ENCODE measurements at places on chromosomes 4 and X.

DNA sequence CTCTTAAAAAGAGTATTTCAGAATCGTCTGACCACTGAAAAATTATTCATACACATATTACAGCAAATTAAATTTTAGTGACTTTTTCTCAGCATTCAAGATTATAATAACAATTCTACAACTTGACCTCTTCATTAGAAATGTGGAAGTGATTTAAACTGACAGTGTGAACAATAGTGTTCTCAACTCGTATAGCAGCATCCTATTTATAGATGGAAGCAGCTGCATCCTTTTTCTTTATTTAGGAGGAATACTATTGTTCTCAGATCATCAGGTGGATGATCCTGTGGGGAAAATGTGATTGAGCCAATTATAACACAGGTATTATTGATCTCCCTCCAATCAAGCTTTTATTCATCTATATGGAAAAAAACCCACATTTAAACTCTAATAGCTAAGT lies 56.7 kb downstream of the RAPGEF2 start:
- DNase-seq: no peak

DNA sequence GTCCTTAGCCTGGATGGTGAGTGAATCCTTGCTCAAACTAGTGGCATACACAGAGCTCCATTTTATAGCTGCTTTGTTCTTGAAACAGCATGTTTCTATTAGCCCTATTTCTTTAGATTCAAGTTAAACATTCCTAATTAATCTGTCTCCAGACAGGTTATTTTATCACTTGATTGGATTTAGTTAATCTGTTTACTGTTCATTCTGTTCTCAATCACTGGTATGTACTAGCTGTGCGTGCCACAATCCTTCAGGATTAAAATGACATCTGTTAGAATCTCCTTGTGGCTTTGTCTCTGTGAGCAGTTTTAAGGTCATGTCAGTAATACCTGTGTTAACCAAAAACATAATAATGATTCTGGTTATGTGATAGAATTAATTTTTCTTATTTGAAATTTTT lies 36.5 kb downstream of the PTPN13 start:
- no peak for DNase-seq

DNA sequence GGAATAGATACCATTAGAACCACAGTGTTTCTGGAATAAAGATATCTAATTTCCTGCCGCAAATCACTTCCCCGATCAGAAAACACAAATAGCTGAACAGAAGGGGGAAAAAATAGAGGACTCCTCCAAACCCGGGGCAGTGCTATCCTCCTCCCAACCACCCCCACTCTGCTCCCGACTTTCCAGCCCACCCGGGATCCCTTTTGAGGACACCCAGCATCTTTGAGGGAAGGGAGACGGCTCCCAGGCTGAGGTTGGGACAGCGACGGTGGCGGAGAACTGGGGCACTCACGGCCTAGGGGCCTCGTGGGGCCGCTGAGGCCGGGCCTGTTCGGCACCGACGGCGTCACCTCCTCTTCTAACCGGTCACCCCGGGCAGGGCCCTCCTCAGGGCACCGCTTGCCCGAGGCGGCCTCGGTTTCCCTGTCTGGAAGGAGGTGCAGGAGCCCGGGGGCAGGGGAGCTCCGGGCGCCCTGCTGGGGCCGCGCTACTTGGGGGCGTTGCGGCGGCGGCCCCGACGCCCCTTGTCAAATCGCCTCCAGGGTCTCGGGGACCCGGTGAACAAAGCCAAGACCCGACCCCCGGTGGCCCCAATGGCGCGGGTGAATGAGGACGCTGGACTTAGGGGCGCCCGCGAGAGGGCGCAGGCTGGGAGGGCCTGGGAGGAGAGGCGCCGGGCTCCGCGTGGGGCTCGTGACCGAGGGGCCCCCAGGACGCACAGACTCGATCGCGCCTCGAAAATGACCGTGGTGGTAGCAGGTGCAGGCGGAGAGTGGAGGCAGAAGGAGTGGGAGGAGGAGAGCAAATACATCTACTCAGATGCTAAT lies 6.9 kb upstream of the ARX start:
- no peak for DNase-seq

GRCh38 chrX:132331000-132331399 lies 111.8 kb upstream of the RAP2C start:
- no peak for DNase-seq

- no peak for DNase-seq
These were observed 50.2 kb upstream of the PGRMC2 start for GRCh38 chr4:128337863-128338262.

DNA sequence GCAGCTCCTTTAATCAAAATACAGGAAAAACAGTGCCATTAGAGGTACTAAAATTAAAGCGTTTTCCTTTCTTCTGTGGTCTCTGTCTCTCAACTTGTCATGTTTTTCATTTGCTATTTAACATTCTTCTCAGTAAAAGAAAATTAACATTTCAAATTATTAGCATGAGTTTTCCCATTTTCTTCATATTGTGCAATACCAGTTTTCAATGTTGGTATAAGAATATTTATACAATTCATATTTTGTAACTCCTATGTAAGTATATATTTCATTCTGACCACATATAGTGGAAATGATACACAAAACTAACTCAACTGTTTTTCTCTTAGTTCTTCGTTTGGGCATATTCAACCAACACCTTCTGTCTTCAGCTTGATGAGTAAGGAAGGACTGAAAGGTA lies 308.3 kb downstream of the HS3ST1 start:
- DNase-seq: no peak

GRCh38 chr4:5511791-5512190 lies 196.6 kb downstream of the EVC2 start:
- no peak for DNase-seq

DNA sequence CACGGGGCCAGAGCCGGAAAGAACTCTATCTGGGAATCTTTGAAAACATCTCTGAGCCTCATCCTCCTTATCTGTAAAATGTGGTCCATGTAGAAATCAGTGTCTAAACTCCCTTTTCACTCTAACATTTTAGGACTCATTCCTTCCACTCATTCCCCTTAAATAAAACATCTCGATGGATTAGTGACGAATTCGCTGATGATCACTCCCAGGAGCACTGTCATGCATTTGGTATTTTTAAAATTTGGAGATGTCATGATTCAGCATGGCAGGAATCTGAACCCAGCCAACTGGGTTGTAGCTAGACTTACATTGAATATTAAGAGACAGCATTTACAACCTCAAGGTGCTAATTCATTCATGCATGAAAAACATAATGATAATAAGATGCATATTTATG lies 88.1 kb downstream of the SPANXN3 start:
- DNase-seq: no peak

- DNase-seq: no peak
These were observed at the start of gene GDI1 for GRCh38 chrX:154436983-154437752. GDI1 (plus strand) TSS chrX:154437154; CDS start chrX:154437255, 101 bp downstream.

DNA sequence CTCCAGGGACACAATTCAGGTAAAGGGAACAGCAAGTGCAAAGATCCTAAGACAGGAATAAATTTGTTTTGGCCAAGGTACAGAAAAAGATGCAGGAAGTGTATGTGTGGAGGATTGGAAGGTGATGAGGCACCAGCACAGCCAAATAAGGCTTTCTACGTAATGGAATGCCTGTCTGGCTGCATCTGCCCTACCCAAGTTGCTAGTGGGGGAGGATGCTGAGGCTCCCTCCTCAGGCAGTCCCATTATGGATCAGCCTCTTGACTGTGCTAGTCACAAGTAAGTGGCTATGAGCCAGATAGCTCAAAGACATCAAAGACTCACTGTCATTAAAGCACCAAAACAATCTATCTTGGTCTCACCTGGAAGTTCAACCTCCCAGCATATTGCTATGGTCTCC lies 300.9 kb upstream of the FAT4 start:
- DNase-seq: no peak

DNA sequence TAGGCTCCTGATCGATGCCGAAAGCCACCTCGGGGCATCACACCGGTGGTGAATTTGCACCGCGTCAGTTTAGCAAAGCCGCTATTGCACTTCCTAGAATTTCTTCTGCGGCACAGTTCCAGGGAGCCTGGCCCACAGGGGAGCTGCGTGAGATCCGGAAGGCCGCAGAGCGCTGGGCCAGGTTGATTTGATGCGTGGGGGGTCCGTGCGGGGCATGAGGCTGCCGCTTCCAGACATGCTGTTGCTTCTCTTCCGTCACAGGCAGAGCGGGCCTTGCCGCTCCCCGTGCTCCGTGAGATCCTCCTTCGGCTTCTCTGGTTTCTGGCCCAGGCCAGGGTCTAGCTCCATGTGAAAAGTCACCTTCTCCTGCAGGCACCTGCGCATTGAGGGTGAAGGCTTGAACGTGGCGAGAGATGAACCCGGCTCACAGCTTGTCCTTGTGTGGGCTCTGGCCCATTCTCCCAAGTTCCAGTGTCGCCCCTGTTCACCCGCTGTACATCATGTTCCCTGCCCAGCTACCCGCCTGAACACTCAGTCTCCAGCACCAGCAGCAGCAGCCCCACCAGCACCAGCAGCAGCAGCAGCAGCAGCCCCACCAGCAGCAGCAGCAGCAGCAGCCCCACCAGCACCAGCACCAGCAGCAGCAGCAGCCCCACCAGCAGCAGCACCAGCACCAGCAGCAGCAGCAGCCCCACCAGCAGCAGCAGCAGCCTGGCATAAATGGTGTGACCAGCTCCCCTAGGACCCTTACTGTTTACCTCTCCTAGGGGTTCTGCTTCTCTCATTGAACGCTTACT lies 131.2 kb downstream of the TRIML1 start:
- DNase-seq: no peak

DNA sequence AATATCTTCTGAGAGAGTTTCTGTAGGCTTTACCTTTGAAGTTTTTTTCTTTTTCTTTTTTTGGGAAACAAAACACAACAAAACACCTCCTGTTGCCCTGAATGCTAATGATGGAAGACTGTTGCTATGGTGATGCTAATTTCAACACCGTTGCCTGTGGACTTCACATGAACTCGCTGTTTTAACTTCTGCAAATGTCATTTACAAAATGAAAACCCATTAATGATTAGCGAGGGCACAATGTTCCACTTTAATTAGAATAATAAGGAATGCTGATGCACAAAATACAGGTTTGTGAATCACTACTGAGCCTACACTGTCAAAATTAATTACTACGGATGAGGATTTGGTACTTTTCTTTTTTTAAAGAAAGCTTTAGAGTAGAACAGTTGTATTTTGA lies 227.1 kb upstream of the FTHL17 start:
- DNase-seq: no peak

DNA sequence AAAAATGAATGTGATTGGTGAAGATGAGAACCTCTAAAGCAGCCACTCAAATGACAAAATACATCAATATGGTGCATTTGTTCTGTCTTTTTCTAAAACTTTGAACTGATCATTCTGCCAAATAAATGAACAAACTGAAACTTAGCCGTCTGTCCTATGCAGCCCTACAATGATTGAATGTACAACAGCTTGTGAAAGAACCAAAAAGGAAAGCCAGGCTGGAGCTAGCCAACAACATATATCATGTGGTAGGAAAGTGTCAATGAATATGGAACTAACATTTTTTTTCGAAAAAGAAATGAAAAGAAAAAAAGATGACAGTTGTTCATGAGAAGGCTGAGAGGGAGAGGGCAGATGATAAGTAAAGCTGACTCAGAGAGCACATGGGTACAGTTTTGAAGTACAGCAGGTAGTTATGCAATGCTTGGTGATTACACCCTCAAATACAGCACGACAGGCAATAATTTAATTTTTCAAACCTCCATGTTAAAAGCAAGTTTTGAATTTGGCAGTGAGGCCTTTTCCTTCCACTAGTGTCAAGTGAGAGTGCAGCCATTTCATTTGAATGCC lies 21.2 kb upstream of the SLC7A11 start:
- no peak for DNase-seq

GRCh38 chr4:7041801-7042502 lies 1.2 kb upstream of the TADA2B start:
- no peak for DNase-seq

DNA sequence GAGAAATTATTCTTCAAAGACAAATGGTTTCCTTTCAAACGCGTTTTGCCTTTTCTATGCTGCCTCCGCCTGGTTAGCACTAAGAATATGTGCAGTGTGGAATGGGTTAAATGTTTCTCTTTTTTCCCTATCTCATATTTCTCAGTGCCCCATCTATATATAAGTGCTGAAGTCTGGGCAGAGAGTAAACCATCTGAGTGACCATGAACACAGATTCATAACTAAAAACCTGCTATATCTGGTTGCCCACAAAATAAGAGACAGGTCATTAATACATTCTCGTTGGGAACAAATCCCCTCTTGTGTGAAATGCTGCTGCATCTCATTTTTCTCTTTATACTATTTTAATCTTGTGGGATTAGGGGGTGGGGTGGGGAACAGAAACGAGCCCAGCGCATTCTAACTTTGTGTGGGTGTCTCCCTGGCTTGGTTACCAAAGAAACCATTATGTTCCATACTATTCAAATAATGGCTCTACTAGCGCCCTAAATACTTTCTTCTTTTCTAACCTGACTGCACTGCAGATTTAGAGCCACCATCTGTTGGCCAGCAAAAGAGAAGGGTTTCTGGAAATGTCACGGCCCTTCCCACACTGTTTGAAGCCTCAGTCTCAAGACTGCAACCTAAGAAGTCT lies 42.2 kb upstream of the PTCHD1 start:
- no peak for DNase-seq

DNA sequence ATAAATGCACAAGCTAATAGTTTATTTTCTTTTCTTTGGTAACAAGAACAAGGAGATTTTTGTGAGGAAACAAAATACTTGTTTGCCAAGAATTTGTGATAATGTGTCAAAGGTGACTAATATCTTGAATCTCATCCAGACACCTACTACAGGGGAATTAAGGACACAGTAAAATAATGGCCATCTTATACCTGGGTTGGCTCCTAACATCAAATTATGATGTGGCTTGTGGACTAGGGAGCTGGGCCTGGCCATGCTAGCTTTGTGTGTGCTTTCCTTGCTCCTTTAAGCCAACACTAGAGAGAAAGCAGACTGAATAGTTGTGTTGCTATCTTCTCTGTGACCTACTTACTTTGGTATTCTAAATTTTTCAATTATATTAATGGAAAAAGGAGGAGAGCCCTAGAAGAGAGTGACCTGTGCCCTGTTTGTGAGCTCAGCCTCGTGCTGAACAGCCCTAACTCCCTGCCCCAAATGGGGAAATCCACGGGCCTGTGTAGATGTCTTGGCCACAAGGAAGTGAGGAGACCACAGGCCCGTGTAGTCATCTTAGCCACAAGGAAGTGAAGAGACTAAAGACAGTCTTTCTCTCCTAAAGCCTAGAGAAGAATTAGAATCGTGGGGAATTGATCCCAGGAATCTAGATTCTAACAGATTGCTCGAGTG lies 23.3 kb downstream of the ARHGAP24 start:
- DNase-seq: no peak

- no peak for DNase-seq
These were observed 11.4 kb downstream of the FGD1 start for GRCh38 chrX:54484666-54485065.

- no peak for DNase-seq
These were observed 63.1 kb downstream of the RELL1 start for GRCh38 chr4:37623125-37623524.

Data from AG09309 (cell line).